ENCODE measurements at places on chromosomes 3 and 15. TPM values are rescaled to one million over a fixed set of nuclear protein-coding genes. Genes with fewer than 3 reads are reported as not detected.

- DNase-seq = no peak
Observed at GRCh38 chr3:72017935-72018334, 233.0 kb upstream of the PROK2 start.

GRCh38 chr3:156274791-156275190 lies 154.4 kb downstream of the KCNAB1 start:
- DNase-seq = no peak

- DNase-seq = no peak
Observed at GRCh38 chr3:116030131-116030850, 407.0 kb downstream of the GAP43 start.

The TMEM266 gene
- 0.72 TPM for total RNA-seq

The FAM81A gene
- 0.93 TPM for total RNA-seq

- no peak for DNase-seq
Observed at GRCh38 chr15:65868546-65869125, 655 bp upstream of the RAB11A start.

DNA sequence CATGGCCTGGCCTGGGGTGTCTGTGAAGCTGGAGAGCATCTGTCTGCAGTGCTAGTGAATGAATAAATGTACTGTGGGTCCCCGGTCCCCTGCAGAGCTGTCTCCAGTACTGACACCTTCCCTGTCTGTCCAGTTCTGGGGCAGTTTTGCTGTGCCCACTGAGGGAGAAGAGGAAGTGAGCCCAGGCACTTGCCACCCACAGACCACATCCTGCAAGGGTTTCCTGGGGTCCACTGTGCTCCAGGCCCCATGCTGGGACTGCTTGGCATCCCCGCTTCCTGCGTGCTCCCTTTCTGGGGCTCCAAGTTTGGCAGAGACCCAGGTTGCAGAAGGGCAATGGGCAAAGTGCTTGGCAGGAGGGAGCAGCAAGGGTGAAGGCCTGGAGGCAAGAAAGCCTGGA lies 4.9 kb upstream of the SLC6A6 start:
- no peak for DNase-seq

GRCh38 chr15:70141376-70142071 lies 43.8 kb upstream of the TLE3 start:
- DNase-seq = no peak

GRCh38 chr3:79767905-79768267 lies at the start of gene ROBO1:
Gene ROBO1 (minus strand): TSS chr3:79767998.
- DNase-seq = no peak

The GOLGB1 gene
- total RNA-seq = 57.4 TPM

DNA sequence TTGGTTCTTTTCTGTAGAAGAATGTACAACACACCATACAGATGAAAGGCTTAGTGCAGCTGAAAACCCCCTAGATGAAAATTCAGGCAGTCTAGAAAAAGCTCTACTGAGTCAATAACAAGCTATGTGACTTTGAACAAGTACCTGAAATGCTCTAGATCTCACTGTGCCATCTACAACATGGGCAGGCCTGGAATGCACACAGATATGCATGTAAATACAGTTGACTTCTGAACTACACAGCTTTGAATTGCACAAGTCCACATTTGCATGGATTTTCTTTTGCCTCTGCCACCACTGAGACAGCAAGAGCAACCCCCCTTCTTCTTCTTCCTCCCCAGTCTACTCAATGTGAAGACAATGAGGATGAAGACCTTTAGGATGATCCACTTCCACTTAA lies 98.4 kb downstream of the CNTN3 start:
- DNase-seq = no peak

The GOLGA8J gene
- not detected for total RNA-seq

The LRRC2 gene
- total RNA-seq = 5.4 TPM

DNA sequence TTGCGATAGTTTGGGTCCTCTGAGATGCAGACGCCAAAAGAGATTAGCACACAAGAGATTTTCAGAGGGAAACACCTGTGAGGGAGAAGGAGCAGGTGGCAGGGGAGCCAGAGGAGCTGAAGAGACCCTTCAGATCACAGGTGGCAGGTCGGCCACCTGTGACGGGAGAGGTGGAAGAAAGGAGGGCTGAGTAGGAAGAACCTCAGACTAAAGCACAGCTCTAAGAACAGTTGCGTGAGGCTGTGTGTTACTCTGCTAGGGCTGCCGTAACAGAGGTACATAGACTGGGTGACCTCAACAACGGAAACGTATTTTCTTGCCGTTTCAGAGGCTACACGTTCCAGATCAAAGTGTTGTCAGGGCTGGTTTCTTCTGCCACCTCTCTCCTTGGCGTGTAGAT lies 38.5 kb downstream of the C2CD4A start:
- DNase-seq = no peak

All from omental fat pad (tissue), 4 donors.